DMS153 (cell line): ENCODE measurements at places on chromosomes 6 and 20.

- no peak for DNase-seq
Measured at GRCh38 chr20:50629670-50630045, 61.7 kb downstream of the RIPOR3 start.

- peak; percentile 63 for DNase-seq
Measured at GRCh38 chr20:3046677-3047462, 1.0 kb downstream of the MRPS26 start.

DNA sequence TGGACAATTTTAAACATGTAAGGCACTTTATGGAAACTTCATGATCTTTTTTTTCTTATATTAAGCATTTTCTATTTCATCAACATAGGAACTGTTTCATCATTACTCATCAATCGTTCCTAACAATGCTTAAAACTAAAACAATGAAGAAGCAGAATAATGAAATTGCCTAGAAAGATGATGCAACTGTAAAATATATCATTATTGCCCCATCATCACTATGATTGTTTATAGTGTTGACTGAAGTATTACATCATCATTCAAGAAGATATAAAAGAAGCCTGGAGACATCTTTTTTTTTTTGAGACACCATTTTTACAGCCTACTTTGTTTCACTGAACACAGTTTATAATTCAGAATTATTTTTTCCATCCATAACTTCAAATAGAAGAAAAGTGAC lies 147.2 kb downstream of the TRDN start:
- DNase-seq = no peak

DNA sequence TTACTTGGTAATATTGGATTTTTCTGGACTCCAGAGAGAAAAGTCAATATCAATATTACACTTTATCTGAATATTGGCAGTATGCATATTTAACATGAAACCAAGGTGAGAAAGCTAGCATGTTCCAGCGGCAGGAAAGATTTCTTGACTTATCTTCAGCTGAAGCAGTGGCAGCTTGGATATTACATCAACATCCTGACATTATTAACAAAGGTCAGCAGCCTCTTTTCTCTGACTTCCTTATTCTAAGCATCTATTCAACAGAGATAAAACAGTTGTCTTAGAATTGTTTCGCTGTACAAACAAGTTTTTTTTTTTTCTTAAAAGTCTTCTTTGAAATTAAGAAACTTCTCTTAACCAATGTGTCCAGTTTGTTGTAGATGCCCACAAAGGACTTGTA lies 11.8 kb downstream of the DCBLD1 start:
- DNase-seq = no peak

- no peak for DNase-seq
Measured at GRCh38 chr6:107545763-107546162, 55.8 kb downstream of the SOBP start.

DNA sequence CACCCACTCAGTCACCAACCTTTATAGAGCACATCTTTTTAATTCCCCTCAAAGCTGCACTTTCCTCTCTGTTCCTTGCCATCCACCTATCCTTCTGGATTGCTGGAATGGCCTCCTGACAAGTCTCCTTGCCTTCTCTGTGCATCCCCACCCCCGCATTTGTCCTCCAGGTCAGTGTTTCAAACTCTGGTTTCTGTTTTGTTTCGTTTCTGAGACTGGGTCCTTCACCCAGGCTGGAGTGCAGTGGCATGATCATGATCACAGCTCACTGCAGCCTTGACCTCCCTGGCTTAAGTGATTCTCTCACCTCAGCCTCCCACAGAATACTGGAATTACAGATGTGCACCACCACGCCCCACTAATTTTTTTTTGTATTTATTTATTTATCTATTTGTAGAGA lies 96.2 kb downstream of the PLCB1 start:
- DNase-seq = no peak

DNA sequence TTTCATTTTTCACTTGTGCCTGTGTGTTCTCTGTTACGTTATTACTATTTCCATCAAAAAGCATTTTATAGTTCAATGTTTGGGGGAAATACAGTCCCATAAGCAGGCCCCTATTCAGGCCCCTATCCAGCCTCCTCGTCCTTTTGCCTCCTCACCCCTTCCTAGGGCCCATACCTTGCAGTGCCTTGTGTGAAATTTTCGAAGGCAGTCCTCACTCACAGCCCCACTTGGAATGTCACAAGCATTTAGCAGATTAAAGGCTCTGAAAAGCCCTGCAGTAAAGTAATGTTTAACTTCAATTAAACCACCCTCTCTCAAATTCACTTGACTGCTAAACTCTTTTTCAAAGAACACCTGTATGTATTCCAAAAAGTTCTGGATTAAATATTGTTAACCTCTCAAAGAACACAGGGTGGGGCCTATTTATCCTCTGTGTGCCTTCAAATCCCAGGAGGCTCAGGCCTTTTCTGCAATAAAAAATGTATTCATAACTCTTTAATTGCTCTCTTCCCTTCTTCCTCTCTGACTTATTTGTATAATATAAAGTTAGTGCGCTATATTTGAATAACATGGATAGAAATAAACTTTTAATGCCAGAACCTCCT lies 202.5 kb downstream of the FOXA2 start:
- DNase-seq = no peak

GRCh38 chr6:20771409-20771808 lies 237.2 kb downstream of the CDKAL1 start:
- no peak for DNase-seq
